ENCODE measurements at places on chromosomes 2 and 18. TPM values are rescaled to one million over a fixed set of nuclear protein-coding genes. Genes with fewer than 3 reads are reported as not detected.

DNA sequence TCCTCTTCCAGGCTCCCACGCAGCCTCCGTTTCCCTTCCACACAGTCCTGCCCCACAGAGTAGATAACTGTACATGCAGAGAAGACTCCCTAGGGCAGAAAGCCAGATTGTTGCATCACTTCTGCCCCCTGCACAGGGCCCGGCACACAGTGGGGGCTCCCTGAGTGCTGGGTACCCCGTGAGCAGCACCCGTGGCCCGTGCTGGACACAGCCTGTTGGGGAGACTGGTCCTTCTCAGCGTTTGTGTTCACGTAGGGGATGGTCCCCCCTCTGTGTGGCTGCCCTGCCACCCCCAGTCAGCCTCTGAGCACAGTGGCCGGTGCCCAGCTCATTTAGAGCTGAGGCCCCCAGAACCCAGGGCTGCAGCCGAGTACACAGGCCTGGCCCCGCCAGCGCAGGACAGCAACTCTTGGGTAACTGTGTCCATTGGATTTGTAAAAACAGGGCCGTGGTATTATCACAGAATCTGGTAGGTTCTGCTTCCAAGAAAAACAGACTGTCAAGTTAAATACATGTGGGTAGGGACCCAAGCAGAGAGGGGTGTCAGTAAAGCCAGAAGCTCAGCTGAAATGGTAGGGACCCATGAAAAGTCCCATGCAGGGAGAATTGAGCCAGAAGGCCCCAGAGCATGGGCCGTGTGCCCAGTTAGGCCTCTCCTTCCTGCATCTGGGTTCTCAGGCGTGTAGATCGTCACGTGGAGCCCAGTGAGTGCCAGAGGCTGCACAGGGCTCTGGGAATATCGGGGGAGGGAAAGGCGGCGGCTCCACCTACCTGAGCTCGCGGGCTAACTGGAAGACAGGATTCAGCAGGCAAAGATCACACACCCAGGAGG, 257.3 kb downstream of the ATAD2B start:
- DNase-seq = peak; percentile 46

DNA sequence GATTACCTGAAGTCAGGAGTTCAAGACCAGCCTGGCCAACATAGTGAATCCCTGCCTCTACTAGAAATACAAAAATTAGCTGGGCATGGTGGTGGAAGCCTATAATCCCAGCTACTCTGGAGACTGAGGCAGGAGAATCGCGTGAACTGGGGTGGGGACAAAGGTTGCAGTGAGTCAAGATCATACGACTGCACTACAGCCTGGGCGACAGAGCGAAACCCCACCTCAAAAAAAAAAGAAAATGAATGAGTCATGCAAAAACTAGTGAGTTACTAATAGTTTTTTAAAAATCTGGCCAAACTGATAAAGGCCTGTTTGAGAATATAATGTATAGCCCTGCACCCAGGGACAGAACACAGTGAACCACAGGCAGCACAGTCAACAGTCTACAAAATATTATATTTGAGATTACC, 17.5 kb downstream of the AFG3L2 start:
- no peak for DNase-seq

- peak; percentile 57 for DNase-seq
Observed at GRCh38 chr2:215410932-215411285, 25.0 kb downstream of the FN1 start.

DNA sequence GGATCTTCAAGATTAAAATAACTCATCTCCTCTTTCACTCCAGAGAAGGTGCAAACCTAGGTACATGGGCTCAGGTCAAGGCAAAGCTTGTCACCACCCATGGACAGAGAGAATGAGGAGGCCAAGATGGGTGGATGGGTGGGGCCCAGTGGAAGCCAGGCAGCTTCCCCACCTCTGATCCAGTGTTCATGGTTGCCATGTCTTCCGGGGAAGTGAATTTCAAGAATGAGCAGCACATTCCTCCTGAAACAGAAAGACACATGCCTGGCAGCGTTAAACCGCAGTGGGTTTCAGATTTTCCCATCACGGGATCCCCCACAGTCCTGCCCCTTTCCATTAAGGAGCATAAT, 301.7 kb downstream of the EIPR1 start:
- no peak for DNase-seq

GRCh38 chr2:151241224-151241623, 20.4 kb downstream of the RBM43 start:
- no peak for DNase-seq

- peak; percentile 59 for DNase-seq
Observed at GRCh38 chr2:172106108-172106961, 3.6 kb upstream of the DLX2 start.

- no peak for DNase-seq
Observed at GRCh38 chr18:12394428-12394827, 13.3 kb upstream of the PRELID3A start.

GRCh38 chr2:78024996-78025395, 502.8 kb upstream of the LRRTM4 start:
- DNase-seq = no peak

DNA sequence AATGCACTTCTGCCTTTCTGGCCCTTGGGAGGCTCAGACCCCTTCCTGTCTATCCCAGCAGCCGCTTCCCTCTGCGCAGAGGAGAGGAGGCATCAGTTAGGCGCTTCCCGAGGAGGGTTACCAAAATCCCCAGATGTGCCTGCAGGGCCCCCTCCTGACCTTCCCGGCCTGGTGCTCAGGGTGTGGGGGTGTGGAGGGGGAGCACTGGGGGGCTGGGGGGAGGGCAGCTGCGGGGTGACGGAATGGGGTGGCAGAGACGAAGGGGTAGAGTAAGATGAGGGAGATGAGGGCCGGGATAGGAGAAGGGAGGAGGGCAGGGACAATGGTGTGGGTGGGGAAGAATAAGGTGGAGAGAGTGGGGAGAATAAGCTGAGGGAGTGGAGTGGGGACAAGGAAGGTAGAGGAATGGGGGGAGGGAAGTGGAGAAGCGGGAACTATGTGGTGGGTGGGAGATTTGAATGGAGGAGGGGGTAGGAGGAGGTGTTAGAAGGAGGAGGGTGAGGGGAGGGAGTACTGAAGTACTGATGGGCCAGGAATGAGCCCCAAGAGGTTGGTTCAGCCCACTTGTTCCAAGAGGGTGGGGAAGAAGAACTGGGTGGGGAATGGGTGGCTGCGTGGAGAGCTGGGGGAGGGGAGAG, 6.5 kb upstream of the ZAP70 start:
- no peak for DNase-seq

DNA sequence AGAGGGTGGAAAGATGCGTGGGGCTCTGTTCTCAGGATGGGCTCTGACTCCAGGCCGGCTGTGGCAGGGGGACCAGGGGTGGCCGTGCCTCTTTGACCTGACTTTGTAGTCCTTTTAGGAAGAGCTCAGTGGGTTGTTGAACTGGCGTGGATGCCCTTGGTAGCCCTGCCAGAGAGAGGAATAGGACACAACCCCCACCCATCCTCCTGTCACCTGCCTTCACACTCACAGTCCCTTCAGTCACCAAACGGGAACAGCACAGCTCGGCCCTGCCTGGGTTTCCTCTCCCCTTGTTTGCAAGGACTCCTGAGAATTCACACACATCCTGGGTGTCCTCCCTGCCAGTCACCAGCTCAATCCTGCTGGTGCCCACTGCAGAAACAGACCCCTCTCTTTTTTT, 20.1 kb upstream of the MRPL33 start:
- no peak for DNase-seq

DNA sequence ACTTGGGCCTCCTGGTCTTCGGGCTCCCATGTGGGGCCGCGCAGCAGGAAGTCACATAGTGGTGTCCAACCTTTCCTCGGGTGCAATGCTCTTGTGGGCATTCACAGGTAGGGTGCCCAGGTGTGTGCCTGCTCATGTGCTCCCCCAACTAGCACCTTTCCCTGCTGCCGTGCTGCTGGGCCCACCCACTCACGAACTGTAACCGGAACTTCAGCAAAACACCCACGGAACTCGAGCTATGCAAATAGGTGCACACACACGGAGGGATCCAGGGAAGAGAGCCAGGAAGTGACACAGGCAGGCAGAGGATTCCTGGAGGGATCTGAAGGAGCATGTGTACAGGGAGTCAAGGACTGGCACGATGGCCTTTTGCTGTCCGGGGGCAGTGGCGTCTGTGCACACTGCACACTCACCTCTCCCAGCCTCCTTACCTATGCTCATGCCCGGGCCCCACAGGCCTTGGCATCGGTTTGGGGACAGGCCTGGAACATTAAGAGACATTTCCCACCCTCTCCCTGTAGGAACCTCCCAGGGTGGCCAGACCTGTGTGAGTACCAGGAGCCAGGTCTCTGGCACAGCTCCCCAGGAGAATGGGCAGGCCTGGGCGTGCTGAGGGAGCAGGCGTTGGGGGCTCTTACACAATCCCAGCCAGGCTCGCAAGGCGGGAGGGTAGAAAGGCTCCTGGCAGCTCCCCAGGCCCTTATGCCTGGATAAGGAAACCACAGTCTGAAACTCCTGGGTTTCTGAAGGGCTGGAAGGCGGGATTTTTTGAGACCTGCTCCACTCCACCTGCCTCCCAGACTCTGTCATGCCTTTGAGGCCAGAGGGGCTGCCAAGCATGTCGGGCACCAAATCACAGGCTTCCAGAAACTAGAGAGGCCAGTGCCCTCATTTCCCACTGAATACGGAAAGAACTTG, 6.6 kb upstream of the PTMA start:
- peak; percentile 45 for DNase-seq

DNA sequence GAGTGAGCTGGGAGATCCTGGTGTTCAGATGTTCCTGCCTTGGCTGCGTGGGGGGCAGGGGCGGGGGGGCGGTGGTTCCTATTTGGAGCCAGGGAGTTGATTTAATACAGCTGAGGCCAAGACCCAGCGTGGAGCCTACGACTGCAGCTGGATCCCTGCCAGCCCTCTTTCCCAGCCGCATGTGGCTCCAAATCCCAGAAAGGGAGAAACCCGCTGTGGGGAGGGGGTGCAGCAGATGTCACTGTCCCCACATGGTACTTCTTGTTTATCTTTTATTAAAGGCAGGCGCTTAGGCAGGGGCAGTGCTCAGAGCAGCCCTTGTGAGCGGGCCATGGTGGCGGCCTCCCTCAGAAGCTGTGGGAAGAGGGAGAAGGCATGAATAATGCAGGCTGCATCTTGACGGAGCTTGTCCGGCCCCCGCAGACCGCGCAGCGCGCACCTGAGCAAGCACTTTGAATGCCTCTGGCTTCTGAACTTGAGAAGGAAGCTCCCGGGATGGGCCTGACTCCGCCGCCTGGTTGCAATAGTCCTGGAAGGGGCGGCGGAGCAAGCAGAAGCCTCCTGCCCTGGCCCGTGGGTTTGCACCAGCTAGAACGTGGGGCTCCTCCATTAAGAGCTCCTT, 112.1 kb downstream of the GLI2 start:
- no peak for DNase-seq

DNA sequence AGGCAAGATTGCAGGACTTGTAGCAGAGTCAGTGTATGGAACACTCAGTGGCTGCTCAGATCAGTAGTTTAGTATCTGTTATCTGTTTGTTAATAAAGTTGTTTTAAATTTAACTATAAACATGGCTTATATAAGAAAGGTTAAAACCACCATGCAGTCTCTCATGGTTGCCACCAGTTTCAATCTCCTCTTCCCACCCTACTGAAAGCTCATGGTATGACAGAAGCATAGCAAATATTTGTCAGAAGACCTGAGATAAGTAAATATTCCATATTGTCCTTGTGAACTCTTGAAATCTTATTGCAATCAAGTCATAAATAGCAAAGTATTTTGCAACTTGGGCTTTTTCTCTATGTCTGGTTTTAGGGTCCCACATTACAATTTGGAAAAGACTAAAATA, 2.1 kb upstream of the COL5A2 start:
- peak; percentile 66 for DNase-seq

- no peak for DNase-seq
Observed at GRCh38 chr2:146762786-146763185, 1082.0 kb upstream of the ACVR2A start.

DNA sequence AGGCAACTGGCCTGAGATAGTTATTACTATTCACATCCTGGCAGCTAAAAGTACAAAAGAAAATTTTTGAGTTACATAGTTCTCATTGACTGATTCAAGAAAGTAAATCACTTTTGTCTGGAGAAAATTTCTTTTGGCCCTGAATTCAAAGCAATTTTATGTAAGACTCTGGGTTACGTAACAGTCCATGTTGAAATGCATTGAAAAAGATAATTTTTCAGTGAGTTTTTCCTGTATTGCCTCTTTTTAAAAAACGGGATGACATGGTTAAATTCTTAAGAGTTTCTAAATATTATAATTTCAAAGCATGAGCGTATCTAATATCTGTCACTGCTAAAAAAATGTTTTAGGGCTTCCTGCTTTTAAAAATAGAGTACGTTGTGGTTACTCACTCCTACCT, 72.7 kb downstream of the ANKRD12 start:
- DNase-seq = no peak

The CFAP221 gene
- not detected for total RNA-seq

The REG1B gene
- total RNA-seq = not detected

The ACTG2 gene
- 0.13 TPM for total RNA-seq

The IL37 gene
- not detected for total RNA-seq

The RGPD8 gene
- total RNA-seq = 18.7 TPM

The CYS1 gene
- not detected for total RNA-seq

The CDKL4 gene
- 0.29 TPM for total RNA-seq

The ANKAR gene
- total RNA-seq = 3.6 TPM

The TET3 gene
- total RNA-seq = 6.8 TPM

All from HepG2 (cell line).